ENCODE measurements at places on chromosomes 6 and 20.

DNA sequence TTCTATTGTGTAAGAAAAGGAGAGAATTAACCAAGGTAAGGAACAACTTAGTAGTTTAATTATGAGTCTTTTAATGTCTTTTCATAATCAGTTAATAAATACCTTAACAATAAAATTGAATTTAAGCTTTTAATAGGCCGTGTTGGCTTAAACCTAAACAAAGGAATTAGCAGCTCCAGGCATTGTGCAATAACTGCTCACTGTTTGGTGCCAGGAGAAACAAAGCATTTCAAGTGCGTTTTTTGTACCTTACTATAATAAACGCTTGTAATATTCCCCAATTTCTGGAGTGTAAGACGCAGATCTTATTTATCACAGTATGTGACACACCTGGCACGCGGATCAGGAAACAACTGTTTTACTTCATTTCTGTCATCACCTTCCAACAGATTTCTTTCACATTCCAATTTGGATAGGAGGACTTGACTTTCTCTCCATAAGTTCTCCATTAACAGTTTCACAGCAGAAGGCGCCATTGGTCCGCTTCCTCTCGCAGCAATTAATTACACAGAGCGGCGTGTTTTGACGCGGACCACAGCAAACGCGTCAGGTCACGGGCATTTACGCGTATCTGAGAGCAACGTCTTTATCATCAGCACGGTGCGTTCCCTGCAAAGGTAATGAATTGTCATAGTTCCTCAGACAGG, 335.8 kb upstream of the NT5E start:
- DNase-seq, result no peak

DNA sequence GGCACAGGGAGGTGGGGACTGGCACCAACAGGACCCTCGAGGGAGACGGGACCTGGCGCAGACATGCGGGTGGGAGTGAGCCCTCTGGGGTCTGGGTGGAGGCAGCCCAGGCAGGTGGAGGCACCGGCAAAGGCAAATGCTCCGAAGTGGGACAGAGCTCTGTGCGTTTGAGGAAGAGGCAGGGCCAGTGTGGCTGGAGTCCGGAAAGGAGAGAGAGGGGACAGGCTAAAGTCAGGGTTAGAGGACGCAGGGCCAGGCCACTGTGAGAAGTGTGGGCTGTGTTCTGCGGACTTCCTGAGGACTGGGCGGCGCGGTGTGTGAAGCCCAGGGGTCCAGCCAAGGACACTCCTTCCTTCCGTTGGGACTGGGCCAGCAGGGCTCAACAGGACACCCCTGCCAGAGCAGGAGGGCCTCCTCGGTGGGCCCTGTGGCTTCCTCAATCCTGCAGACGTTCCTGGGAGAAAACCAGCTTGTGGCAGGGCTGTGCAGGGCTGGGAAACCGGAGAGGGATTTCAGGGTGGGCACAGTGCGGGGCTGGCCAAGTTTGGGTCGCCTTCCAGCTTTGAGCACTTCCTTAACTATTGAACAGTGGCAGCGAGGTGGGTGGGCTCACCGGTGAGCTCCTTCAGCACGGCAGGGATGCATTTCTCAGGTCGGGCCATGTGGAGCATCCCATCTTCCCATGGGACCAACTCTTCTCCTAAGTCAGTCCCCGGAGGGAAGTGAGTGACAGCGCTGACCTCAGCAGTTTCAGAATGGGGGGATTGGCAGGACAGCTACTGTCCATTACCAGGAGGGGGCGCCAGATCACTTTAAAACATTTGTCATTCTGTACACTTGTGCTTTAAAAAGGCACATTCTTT, 22.5 kb downstream of the MOCS3 start:
- peak; percentile 74 for DNase-seq

GRCh38 chr6:52285177-52286068, 881 bp upstream of the MCM3 start:
- no peak for DNase-seq

DNA sequence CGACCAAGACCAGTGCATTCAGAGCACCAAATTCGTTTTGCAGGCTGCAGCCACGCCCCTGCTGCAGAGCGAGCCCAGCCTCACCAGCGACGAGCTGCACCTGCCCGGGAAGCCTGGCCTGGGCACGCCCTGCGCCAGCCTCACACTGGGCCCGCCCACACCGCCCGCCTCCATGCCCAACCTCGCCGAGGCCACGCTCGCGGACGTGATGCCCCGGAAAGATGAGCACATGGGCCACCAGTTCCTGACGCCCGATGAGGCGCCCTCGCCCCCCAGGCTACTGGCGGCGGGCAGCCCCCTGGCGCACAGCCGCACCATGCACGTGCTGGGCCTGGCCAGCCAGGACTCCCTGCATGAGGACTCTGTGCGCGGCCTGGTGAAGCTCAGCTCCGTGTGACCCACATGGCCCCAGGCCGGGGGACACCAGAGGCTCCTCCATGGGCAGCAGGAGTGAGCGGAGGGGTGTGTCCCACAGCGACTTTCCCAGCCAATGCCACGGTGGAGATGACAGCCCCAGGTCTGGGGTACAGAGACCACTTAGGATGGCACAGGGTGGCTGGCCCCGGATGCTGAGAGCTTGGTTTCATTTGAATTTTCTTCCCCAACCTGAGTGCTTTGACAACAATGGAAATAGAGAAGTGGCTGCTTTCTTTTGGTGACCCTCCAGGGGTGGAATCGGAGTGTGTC, 150.2 kb upstream of the SNX9 start:
- no peak for DNase-seq

DNA sequence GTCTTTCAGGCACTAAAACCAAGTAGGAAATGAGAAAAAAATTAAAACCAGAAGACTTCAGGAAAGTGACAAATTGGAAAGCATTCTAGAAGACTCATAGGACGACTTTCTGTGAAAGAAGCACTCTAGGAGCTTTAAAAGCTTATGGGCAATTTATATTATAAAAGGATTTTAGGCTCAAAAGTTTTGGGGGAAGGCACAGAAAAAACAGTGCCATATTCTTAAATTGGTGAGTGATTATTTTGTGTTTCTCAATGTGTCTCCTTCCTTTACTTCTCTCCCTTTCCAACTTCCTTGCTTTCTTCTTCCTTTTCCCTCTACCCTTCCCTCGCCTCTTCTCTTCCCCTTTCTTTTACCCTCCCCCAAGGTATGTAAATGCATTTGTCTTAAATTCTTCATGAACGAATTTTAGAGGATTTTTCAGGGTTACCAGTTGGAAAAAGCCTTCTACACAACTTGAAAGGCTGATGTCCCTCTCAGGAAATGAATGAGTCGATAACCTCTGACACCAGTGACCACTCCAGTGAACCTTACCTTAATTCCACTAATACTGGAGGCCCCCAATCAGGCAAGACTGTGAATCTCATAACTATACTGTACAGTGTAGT, 2.6 kb upstream of the LIN28B start:
- DNase-seq, result no peak

DNA sequence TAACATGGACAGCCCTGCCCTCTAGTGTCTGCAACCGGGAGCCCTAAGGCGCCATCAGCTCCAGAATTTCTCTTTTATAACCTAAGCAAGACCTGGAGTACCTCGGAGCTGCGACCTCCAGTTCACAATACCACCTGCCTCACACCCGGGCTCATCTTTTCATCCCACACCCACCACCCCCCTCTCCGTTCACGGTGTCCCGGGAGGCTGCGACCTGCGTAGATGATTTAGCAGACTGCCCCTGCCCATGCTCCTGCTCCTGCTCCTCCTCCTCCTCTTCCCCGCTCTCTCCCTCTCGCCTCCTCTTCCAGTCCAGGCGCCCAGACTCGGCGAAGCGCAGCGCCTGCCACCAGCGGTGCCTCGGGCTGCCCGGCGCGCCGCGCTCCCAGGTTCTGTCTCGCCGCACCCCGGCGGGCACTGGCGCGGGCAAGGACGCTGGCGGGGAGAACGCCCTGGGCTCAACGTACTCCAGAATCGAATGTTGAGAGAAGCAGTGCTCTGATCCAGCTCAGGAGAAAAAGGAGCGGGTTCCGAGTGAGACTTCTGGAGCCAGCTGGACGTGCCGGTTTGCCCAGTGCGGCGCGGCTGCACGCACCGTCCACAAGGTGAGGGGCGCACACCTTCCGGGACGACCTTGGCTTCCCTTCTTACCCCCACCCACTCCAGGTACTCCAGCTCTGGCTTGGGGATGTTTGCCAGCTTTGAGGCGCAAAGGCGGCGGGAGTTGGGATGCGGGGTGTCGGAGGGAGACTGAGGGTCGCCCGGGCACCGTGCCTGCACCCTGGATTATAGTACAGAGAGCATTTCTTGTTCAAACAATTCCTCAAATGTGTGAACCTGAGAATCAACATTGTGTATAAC, at the start of gene HTR1E:
TSS of gene HTR1E (plus strand) at position 310 of the 861 bp plus-strand sequence. CDS start 77,807 bp downstream, outside the sequence.
- peak; percentile 81 for DNase-seq

- no peak for DNase-seq
Observed at GRCh38 chr20:8661229-8661952, 407.5 kb upstream of the PLCB4 start.

- no peak for DNase-seq
Observed at GRCh38 chr6:82869493-82869892, 196.1 kb downstream of the UBE3D start.

GRCh38 chr6:65199683-65200082, 507.3 kb downstream of the EYS start:
- no peak for DNase-seq
